ENCODE measurements at places on chromosomes 1 and 21.

DNA sequence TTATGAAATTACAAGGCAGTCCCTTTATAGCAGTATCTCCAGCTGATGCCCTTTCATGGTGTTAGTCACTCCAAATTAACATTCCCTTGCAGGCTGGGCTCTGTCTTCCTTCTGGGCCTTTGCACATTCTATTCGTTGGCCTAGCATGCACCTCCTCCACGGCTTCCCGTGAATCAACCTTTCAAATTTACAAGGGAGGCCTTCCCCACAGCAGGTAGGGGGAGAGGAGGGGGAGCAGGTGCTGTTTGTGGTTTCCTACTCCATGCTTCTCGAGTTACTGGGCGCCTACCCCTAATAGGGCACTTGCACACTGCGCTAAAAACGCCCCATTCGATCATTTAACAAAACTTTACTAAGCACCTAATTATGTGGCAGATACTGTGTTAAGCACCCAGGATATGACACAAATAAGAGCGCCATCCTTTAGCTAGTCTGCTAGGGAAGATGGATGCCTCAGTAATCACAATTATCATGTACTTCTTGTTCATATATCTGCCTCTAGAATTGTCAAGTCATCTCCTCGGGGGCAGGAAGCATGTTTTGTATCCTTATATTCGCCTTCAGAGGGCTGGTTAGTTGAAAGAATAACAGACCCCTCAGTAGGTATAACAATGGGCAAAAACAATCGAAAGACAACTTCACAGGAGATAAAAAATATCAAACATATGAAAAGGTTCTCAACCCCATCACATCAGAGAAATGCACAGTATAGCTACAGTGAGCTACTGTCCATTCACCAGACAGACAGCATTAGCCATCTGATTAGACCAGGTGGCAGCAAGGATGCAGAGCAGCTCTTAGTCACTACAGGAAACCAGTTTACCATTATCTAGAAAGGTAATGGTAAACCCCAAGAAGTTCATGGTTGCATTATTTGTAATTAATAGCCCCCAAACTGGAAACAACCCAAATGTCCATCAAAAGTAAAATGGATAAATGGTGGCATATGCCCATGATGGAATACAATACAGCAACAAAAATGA is 1.7 kb upstream of the ADAR start:
- DNase-seq = peak; percentile 66

- DNase-seq = no peak
These were observed 39.1 kb downstream of the TDRD5 start for GRCh38 chr1:179630719-179631118.

DNA sequence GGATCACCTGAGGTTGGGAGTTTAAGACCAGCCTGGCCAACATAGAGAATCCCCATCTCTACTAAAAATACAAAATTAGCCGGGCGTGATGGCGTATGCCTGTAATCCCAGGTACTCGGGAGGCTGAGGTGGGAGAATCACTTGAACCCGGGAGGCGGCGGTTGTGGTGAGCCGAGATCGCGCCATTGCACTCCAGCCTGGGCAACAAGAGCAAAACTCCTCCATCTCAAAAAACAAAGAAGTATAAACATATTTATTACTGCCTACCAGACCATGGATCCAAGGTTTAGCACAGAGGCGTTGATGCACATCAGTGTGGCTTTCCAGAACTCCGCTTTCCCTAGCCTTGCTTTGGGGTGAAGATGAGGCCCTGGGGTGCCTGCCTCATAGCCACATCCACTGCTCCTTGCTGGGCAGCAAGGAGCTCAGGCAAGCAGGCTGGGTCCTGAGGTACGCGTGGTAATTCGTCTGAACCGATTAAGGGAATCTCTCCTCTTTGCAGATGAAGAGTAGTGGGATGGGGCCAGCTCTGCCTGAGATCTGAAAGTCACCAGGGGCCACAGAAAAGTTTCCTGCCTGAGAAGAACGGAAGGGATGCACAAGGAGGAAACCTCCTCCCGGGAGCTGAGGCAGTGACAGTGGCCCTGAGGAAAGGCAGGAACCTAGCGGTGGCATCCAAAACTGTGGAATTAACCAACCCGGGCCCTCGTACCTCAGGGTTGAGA is 52.3 kb upstream of the LBR start:
- no peak for DNase-seq

DNA sequence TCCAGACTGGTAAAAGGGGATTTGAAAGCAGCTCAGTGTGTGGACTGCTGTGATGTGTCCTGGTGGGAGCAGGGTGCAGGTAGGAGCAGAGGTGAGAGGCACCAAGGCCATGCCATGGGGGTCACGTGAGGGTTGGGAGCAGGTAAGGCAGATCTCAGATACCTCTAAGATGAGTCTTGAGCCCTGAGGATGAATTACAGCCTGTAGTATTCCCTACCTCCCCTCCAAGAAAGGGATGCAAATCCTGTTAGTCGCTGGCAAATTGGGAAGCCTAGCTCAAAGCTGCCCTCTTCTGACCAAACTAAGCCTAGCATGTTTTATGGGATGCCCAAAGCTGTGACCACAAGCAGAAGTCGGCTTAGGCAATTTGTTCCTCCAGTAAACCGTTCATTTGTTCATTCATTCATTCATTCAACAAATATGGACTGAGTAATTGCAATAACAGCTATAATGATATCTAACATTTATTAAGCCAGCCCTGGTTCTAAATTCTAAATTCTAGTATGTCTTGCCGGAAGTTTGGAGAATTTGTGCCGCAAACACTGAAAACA is 3.9 kb upstream of the NUAK2 start:
- DNase-seq = peak; percentile 75

DNA sequence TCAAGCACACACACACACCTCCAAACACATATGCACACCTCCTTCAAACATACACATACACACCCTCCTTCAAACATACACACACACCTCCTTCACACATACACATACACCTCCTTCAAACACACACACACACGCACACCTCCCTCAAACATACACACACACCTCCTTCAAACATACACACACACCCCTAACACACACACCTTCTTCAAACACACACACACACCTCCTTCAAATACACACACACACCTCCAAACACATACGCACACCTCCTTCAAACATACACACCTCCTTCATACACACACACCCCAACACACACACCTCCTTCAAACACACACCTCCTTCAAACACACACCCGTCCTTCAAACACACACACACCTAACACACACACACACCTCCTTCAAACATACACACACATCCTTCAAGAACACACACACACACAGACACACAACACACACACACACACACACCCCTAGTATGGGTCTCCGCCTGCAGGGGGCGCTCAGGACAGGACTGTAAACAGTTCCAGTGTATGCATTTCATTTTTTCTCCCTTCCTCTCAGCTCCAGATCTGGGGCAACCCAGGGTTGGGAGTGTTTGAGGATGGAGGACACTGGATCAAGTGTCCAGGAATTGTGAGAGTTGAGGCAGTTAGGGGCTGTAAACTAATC is 12.1 kb downstream of the LGR6 start:
- peak; percentile 27 for DNase-seq

DNA sequence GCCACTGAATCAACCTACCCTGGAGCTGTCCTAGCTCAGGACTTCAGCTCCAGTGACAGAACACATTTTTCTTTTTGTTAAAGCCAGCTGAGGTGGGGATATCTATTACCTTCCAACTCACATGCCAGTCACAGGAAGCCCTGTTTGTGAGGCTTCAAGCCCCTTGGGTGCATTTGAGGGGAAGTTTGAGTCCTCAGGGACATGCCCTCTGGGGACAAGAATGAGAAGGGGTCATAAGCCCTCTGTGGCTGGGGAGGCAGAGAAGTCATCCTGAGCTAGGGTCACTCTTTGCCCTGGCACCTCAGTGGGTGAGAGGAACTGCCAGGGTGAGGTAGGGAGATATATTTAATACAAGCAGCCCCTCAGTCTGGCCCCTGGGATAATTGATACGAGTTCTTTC is 33.5 kb upstream of the CLDN14 start:
- no peak for DNase-seq

DNA sequence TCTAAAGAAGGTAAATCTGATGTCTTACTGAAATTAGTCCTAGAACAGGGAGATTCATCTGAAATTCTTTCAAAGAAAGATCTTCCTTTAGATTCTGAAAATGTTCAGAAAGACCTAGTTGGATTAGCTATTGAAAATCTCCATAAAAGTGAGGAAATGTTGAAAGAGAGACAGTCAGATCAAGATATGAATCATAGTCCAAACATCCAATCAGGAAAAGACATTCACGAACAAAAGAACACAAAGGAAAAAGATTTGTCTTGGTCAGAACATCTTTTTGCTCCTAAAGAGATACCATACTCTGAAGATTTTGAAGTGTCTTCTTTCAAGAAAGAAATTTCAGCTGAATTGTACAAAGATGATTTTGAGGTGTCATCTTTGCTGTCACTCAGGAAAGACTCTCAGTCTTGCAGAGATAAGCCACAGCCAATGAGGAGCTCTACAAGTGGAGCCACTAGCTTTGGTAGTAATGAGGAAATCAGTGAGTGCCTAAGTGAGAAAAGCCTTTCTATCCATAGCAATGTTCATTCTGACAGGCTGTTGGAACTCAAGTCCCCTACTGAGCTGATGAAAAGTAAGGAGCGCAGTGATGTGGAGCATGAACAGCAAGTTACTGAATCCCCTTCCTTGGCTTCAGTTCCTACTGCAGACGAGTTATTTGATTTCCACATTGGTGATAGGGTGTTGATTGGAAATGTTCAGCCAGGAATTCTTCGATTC is 61.6 kb upstream of the QSOX1 start:
- no peak for DNase-seq

DNA sequence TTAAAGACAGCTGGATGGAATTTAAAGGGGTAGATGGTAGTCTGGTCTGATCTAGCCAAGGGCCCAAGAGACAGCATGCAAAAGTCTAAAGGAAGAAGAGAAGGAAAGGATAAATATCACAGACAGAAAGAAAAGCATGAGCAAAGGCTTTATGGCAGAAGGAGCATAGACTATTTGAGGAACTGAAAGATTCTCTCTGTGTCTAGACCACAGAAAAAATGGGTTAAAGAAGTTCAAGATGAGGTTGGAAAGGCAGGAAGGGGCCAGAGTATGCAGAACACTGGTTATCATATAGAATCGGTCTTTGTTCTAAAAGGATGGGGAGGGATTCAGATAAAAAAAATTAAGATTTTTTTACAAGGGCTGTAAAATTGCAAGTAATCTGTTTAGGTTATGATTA is 136.8 kb upstream of the SGIP1 start:
- no peak for DNase-seq

- DNase-seq = no peak
These were observed 275.1 kb upstream of the VAMP3 start for GRCh38 chr1:7495962-7496361.

- no peak for DNase-seq
These were observed 698 bp upstream of the UCK2 start for GRCh38 chr1:165826565-165827267.

- DNase-seq = peak; percentile 35
These were observed 21.2 kb downstream of the RCSD1 start for GRCh38 chr1:167651161-167651693.

DNA sequence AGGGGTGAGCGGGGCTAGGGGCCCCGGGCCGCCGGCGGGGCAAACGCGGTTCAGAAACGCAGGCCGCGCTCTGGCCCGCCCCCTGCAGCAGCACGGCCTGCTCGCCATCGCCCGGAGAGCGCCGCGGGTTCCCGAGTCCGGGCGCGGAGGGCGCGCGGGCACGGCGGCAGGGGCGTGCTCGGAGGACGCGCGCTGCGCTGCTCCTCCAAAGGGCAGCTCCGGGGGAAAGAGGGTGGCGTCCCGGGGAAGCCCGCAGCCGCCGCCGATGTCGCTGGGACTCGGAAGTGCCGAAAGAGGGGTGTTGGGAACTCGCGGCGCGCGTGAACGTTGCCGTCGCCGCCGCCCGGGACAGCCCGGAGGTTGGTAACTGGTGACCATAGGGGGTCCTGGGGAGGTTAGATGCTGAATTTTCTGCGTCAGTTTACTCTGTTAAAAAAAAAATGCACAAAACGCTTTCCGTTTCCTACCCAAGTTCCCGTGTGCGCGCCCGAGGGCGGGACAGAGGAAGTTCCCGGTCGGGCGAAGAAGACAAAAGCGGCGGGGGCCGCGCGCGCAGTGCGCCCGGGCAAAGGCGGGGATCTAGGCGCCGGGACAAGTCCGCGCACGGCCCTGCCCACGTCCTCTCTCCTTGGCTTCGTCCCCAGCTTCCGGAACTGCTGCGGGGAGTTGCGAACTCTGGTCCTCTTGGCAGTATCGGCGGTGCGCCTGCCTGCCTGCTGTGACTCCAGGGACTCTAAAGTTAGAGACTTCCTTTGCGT is at the start of gene HHAT:
Gene HHAT (plus strand): TSS at position 157 of the 758 bp plus-strand sequence. CDS start 20,074 bp downstream, outside the sequence.
- DNase-seq = peak; percentile 72

DNA sequence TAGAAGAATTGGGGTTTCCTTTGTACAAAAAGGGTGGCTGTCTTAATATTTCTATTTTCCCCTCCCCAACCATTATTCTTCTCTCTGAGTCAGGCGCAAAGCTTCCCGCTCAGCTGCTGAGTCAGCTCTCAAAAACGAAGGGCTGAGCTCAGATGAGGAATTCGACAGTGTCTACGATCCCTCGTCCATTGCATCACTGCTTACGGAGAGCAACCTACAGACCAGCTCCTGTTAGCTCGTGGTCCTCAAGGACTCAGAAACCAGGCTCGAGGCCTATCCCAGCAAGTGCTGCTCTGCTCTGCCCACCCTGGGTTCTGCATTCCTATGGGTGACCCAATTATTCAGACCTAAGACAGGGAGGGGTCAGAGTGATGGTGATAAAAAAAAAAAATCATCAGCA is 3.0 kb upstream of the TUFT1 start:
- no peak for DNase-seq

DNA sequence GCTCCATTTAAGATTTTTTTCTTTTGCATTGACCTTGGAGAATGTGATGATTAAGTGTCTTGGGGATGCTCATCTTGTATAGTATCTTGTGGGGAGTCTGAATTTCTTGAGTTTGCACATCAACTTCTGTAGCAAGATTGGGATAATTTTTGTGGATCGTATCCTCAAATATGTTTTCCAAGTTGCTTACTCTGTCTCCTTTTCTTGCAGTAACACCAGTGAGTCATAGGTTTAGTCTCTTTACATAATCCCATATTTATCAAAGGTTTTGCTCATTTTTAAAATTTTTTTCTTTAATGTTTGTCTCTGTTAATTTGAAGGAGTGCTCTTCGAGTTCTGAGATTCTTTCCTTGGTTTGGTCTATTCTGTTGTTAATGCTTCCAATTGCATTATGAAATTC is 41.7 kb upstream of the ANGPTL1 start:
- DNase-seq = no peak

- DNase-seq = no peak
These were observed 91.3 kb upstream of the COA6 start for GRCh38 chr1:234281826-234282489.

- DNase-seq = no peak
These were observed 21.5 kb downstream of the NCAM2 start for GRCh38 chr21:21019681-21020080.

All from CD4-positive, alpha-beta T cell treated with Interleukin-17A for 4 hours (primary cell).